Activated T-cell treated with anti-CD3 and anti-CD28 coated beads, Interleukin-2, amount 50 U/mL, for 24 hours (primary cell): ENCODE measurements at places on chromosomes 12 and 14.

- DNase-seq = no peak
Measured at GRCh38 chr12:84912198-84913128, at the start of gene SLC6A15. SLC6A15 (minus strand) TSS chr12:84912799; CDS start chr12:84892120, 20,679 bp downstream.

DNA sequence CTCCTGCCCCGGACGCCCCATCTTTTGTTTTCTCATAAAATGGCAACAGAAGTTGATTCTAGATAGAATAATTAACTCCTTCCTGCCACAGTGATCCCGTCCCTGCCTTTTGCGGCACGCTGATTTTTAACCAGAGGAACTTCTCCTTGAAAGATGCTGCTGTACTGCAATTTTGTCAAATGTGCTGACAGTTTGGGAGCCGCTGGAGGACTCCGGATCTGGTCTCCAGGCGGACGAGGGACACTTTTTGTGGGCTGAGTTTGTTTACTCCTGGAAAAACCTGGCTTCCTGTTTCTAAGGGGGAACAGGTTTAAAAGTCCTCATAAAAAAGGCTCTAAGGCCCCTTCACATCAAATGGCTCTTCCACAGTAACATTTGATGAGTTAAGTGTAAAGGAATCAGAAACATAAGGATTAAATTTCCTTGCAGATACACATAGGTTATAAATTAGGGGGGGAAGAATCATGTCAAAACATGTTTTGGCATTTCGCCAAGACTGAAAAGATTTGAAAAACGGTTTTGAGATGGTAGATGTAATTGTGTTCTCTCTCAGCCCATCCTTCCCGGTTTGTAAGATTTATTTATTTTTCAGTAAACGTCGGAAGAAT is 15.5 kb downstream of the FZD10 start:
- DNase-seq = no peak

- DNase-seq = no peak
Measured at GRCh38 chr14:65038966-65039365, 52.3 kb downstream of the FNTB start.

GRCh38 chr12:57614178-57614947 is 3.1 kb downstream of the ARHGEF25 start:
- no peak for DNase-seq

DNA sequence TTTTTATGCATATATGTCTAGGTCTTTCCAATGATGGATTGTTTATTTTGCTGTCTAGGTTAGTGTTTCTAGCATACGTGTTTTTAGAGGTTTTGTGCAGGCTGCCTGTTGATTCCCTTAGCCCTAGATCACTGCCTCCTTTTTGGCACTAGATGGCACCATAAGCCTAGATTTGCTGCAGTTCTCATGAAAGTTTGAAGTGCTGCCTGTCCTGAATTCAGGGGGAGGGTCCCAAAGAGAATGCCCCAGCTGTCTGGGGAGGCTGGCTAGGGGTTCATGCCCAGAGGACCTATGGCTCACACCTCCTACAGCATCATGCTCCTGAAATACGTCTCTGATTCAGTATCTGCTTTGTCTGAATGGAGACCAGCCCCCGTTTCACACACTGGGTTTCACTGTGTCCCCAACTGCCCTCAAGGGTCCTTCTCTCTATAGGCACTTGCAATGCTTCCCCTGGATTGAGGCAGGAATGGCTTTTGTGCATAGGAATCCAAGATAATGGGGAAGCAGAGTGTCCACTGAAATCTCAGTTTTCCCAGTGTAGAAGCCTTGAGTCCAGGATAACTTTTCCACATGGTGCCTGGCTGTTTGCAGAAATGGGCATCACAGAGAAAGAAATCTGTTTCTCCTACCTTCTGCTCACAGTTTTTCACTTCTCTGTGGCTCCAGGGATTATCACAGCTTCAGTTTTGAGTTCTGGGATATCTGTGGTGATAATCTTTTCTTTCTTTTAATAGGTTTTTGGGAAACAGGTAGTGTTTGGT is 14.2 kb upstream of the TXNRD1 start:
- peak; percentile 59 for DNase-seq

GRCh38 chr14:97641827-97642226 is 844.6 kb downstream of the VRK1 start:
- DNase-seq = no peak

- DNase-seq = no peak
Measured at GRCh38 chr12:92155733-92156132, 10.1 kb upstream of the BTG1 start.

DNA sequence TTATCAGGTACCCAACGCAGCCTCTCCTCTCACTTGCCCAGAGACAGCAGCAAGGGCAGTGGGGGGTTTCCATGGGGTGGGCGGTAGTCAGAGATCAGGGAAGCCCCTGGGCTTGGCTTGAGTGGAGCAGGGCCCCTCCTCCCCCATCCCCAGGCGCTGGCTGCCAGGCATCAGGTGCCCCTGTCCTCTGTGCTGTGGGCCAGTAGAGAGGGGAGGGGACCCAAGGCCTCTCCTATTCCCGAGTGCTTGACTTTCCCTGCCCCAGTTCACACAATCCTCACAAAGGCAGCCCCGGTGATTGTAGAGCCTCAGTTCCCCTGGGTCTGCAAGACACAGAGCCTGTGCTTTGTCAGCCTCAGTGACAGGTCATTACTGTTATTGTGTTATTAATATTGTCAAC is 57.7 kb downstream of the MVK start:
- DNase-seq = no peak

GRCh38 chr12:24661657-24662096 is 287.2 kb downstream of the BCAT1 start:
- DNase-seq = no peak

DNA sequence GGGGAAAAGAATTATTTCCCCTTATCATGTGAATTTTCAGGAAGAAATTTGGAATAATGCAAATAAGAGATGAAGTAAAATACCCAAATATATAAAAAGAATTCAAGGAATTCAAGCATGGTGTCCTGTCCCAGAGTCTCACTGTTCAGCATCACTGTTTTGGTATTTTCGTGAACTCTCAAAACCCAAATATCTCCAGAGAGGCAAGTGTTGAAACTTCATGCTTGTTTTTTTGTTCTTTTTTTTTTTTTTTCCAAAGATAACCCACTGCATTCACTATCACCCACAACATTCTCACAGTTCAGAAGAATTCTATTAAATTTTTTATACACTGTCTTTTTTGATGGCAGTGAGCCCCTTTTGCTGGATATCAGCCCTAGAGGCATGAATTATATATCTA is 354.9 kb downstream of the DIO2 start:
- no peak for DNase-seq

GRCh38 chr14:65302571-65303189 is 109.8 kb upstream of the FUT8 start:
- no peak for DNase-seq

DNA sequence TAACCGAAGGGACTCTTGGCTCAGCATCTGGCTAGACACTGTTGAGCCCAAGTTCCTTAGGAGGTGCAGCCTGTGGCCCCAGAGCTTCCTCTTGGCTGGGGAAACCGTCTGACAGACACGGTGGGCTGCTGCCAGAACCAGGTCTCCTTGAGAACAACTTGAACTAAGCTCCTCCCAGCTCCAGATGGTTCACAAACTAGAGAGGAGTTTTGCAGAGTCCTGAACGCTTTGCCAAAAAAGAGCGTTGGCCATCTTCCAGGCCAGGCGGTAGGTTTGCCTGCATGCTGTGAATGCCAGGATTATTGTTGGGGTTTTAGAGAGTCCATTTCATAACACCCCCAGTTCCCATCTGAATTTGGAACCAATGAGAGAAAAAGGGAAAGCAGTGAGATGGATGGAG is 399.8 kb downstream of the RGS6 start:
- no peak for DNase-seq

DNA sequence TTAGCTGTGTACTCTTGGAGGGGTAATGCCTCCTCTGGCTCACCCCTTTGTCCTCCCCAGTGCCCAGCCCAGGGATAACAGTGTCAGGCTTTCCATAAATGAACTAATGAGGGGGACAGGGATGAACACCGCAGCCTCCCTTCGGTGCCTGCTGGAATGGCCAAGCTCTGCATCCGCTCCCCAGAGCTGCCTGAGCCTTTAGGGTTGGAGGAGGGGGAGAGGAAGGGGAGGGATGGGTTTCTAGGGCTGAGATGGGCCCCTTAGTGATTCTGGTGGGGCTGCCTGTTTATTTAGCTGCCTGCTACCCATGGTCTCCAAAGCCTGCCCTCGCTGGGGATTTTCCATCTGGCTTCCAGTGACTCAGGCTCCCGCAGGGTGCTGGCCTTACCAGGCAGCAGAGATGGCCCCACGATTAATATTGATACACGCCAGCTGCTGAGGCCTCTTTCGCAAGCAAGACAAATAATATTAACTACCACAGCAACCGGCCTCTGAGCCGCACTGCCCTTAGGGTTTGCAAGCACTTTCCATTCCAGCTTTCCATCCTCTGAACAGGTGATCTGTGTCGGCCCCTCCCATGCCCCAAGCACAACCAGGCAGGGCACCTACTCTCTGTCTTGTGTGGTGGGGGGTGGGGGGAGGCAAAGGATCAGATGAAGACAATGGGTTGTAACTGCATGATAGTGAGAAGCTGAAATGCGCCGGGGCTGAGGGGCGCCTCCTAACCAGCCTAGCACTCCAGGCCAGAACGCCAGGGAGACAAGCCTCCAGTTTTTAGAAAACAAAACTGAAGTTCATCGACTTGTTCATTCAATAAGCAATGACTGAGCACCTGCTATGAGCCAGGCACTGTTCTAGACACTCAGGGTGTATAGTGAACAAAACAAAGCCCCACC is 56.7 kb downstream of the C14orf132 start:
- DNase-seq = peak; percentile 13

DNA sequence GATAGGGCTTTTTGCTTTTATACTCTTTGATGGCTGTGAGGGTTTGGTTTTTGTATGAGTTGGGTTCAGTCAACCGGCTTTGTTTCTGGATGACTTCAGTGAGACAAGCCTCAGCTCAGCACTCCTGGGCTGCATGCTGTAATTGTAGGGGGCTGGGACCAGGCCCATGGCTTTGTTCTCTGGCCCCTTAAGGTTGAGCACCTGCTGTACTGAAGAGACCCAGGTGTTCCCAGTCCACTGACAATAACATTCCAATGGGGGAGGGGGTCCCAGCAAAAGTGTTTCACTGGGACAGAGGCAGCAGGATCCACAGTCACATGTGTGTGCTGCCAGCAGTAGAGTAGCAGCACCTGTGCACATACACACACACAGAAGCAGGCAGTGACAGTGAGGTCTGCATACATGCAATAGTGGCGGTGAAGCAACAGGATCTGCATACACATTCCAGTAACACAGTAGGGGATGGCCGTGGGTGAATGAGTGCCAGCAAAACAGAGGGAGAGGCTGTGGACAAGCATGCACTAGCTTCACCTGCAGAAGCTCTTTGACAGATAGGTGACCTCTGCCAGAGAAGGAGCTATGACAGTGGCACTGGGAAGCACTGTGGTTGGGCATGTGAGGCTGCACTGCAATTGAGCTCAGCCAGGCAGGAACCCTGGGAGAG is 240.4 kb downstream of the ASCL1 start:
- no peak for DNase-seq

DNA sequence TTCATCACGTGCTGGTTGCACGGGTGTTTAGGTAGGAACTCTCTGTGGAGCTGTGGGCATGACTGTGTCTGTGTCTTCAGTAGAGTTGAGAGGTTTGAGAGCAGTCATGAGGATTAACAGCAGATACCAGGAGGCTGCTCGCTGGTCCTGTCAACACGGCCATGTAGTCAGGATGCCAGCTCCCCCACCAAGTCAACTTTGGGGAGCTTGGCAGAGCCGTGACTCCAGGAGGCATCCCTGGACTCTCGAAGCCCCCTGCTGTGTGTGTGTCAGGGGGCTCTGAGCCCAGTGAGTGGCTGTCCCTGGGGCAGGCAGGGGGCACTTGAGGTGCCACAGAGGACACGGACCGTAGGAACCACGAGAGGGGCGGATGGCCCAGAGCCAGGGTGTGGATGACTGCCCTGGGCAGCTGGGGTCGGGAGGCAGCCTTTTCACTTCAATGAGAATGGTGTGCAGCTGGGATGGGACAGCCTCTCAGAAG is 7.2 kb upstream of the GPR132 start:
- no peak for DNase-seq

- no peak for DNase-seq
Measured at GRCh38 chr12:31582155-31582554, 8.8 kb downstream of the DENND5B start.

DNA sequence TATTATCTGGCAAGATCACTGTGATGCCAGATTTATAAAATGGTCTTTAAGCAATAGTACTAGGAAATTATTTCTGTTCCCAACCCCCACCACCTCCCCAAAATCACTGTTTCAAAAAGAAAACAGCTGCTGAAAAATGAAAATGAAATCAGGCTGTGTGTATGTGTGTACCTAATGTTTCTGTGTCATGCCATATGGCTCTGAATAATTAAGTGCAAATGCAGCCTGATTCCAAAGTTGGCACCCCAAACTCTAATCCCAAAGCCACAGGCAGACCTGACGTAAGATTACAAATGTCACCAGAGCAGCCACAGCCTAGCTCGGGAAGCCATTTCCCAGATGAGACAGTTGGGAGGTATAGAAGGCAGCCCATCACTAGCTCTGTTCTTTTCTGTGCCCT is 175.5 kb downstream of the MED13L start:
- no peak for DNase-seq

DNA sequence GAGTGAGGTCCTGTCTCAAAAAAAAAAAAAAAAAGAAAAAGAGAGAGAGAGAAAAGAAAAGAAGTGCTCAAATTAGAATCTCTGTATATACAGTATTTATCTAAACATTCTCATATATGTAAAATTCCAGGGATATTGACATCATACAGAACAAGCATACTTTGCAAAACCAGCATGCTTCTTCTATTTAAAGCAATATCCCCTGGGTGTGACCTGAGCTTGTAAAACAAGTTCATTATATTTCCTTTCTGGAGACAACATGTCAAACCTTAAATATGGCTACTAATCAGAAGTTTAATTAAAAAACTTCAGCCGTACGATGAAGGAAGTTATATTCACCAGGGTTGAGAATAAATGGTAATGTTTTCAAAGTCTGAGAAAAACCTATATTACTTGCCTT is 175.8 kb upstream of the HMGA2 start:
- no peak for DNase-seq

DNA sequence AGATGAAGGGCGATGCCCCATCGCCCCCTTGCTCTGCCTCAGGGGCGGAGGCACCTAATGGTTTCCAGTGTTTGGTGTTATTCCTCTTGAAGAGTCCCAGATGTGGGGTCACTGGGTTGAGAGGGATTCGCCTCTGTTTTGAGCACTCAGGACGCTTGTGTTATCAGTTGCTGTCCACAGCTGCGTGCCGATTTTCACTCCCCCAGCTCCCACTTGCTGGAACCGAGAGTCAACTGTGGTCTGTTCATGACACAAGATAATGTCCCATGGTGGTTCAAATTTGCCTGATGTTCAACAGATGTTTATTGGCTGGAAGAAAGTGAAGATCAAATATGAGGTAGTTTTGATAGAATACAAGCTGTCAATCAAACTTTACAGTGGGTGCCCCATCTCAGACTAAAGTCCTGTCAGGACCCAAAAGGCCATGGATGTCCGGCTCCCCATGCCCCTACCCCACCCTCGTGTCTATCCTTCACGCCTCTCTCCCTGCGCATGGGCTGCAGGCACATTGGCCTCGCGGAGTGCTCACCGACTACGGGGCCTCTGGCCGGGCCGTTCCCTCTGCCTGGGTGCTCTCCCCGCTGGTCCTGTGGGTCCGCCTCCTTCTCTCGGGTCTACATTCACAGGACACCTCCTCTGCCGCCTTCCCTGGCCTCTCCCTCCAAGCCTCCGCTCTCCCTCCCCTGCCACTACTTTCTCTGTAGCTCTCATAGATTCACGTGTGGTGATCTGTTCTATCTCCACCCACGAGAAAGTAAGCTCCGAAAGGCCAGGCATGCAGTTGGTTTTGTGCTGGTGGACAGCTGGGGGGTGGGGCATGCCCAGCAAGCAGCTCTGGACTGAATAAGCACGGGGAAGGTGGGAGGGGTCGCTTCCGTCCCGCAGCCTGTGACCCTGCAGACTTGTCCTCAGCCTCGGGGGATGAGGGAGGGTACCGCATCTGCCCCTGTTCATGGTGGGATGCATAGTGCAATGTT is 6.8 kb upstream of the TRAF3 start:
- DNase-seq = no peak
